Transverse colon (tissue), 4 donors: ENCODE measurements at places on chromosomes 4 and X. TPM values are rescaled to one million over a fixed set of nuclear protein-coding genes. Genes with fewer than 3 reads are reported as not detected.

DNA sequence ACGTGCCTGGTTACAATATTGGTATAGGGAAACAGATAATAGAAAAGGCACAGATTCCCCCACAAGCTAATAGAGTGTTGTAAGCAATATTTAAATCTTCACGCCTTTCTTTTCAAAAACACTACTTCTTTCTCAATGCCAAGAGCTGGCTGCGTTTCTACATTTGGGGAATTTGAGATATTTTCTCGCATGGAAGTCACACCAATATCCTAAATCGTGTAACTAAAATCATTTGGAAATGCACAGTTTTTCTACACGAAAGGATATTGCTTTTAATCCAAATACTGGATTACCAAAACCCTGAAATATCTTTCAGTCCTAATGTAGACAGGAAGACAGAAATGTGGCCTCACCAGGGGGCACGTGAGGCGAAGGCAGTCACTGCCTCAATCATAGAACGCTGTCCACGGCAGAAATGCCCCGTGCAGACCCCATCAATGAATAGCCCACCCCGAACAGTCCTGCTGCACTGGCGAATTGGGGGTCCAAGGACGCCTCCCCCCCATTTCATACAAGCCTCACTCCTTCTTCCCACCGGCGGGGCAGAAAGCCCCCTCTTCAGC is 106.6 kb downstream of the NSUN7 start:
- DNase-seq = no peak

The TCEANC gene
- 4.9 TPM for total RNA-seq

The CT45A5 gene
- not detected for total RNA-seq

The RAB33A gene
- total RNA-seq = 6.2 TPM

DNA sequence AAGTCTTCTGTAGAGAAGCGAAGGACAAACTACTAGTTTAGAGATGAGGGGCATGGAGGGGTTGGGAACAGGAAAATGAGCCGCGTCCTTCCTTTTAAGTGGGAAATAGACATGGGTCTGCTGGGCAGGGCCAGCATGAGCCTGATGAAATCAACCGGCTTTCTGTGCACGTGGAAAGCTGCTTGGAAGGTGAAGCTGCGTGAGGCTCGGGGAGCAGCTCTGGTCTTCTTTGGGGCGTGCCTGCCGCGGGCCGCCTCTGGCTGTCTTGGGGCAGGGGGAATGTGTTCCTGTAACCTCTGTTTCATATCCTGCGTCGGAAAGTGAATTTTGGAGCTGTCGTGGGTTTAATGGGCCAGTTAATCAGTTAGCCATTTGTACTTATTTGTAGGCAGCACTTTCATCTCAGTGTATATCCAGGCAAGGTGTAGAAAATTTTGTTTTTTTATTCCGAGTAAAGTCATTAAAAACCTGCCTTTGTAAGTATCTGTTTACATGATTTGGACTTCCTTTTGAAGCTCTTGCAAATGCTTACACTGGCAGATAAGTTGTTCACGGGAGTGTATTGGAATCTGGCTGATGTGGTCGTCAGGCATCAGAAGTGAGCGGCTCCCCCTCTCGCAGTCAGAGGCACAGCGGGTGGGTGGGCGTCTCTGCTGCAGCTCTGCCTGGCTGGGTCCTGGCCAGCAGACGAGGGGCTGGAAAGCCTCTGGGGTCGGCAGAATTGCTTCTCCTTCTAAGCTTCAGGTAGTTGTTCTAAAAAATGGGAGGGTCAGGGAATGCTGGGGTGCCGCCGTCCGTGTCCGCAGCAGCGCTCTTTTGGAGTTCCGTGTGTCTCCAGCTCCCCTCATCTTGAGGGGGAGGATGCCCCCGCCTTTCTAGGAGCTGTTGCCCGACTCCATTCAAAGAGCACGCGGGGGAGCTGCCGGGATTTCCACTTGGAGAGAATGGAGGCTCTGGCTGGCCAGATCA is 70.5 kb upstream of the HGFAC start:
- DNase-seq = no peak

DNA sequence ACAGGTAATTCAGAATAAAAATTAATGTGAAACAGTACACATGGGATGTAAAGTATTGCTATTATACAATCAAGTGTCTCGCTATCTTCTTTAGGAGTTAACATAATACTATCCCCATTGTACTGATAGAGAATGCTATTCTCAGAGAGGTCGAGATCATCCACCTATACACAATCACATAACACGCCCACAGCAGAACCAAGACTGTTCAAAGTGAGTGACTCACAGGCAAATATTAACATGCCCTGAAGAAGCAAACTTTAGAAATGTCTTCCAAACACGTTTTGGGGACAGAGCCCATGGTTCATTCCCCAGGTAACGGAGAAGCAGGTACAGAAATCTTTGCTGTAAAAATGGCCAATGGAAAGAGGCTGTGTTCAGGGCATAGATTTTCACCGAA is 50.1 kb upstream of the PHKA2 start:
- no peak for DNase-seq

DNA sequence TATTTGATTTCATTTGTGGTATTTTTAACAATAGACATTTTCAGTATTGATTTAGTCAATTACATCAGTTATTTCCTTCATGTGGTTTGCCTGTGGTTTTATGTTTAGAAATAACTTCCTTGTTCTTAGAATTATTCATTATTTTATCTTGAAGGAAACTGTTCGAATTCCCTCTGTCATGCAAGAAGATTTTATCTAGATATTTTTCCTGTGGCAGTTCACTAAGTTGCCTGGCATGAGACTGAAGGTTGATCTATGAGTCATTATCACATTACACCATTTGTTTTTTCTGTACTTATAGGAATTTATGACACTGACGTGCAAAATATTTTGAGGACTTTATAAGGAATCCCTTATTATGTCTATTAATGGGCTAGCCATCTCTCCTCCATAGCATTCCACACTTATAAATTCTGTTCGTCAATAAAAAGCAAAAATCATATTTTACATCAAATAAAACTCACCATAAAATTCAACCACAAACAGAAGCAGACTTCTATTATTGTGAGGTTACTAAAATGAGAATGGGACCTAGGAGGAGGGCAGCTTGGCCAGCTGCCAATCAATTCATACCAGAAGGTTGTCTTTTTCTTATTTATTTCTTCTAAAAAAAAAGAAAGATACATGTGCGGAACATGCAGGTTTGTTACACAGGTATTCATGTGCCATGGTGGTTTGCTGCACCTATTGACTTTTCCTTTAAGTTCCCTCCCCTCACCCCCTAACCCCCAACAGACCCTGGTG is 179.0 kb downstream of the KCNIP4 start:
- DNase-seq = no peak

DNA sequence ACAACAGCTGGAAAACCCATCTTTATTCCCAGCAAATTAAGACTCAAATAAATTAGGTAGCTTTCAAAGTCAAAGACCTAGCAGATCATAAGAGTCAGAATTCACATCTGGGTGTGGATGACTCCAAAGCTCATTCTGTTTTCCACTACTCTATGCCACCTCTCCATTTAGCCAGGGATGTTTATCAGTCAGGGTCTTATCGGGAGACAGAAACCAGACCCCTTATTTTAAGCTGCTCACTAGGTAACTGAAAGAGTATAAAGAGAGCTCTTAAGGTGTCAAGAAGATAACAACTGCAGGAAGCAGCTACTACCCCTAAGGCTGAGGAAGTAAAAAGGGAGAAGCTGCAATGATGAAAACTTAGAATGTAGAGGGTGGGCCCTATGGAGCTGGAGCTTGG is 333.7 kb upstream of the KLF3 start:
- no peak for DNase-seq

- DNase-seq = no peak
Measured at GRCh38 chr4:160265836-160266235, 1163.0 kb downstream of the RAPGEF2 start.

DNA sequence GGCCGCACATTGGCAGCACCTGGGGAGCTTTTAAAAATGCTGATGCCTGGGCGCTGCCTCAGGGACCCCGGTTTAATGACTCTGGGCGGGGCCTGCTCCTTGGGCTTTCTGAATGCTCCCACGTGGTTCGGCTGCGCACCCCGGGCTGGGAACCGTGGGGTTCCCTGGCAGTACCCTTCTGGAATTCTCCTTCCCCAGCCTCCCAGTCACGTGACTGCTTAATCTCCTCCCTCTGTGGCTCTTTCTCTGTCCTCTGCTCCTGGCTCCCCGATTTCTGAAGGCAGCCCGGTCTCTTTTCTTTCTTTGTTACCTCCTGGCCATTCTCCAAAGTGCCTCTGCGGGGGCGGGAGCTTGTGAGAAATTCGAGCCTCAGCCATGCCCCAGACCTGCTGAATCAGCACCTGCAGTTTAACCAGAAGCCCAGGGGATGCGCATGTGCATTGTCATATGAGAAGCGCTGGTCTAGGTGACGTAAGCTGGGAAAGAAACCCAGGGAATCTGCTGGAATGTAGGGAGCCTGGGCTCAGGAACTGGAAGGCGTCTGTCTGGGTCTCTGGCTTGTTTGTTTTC is 16.6 kb downstream of the CLCN4 start:
- DNase-seq = no peak

GRCh38 chr4:60822986-60823385 is 377.1 kb upstream of the ADGRL3 start:
- no peak for DNase-seq

DNA sequence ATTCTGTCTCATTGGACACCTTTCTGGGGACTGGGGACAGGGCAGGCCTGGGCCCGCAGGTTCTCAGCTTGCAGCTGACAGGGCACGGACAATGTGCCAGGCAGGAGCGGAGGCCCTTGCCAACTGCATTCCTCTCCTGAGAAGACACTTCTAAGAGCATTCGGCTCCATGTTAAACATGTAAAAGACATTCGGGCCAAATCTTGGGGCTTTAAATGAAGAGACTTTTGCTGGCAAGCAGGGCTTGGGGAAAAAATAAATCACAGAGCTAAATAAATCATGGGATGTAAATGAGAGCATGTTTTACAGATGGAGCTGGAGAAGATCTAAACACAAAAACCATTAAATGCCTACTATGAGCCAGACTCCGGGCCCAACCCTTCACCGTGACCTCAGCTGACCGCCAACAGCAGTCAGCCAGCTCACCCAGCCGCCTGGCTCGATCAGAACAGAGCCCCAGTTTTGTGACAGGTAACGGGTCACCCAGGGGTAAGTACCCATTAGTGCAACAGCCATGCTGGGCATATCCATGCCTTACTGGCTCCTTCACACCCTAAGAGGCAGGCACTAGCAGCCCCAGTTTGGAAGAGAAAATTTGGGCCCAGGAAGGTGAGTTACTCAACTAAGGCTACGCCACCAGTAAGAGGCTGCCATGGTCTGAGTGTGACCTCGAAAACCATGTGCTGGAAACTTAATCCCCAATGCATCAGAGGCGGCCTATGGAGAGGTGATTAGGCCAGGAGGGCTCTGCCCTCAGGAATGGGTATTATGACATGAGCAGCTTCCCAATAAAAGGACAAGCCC is 14.7 kb downstream of the WDR1 start:
- DNase-seq = no peak

The ABCE1 gene
- total RNA-seq = 23.8 TPM

The PCDH19 gene
- 0.79 TPM for total RNA-seq

DNA sequence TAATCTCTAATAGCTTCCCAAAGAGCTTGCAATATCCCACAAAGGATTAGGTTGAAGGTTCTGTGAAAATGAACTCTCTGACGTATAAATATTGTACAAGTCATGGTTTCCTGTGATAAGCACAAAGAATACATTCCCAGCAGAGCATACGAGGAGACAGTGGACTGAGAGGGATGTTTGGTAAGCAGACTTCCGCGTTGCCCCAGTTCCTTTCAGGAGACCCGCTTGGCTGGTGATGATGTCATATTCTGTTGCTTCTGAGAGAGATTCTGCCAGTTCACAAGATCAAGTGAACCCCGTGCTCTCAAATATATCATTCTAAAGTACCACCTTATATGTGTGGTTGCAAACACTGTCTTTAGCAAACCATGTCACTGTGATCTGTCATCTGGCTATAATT is 323.9 kb upstream of the CASK start:
- DNase-seq = no peak

DNA sequence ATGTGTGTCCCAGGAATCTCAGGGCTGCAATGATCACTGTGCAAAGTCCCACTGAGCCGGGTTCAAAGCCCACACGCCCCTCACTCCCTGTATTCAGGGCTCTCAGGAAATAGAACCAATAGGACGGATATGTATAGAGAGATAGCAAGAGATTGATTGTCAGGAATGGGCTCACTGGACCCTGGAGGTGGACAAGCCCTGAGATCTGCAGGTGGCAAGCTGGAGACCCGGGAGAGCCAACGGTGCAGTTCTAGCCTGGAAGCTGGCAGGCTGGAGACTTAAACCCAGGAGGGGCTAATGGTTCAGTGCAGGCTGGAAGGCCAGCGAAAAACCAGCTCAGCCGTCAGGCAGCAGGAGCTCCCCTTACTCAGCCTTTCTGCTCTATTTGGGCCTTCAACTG is 52.8 kb upstream of the ADRA2C start:
- no peak for DNase-seq

DNA sequence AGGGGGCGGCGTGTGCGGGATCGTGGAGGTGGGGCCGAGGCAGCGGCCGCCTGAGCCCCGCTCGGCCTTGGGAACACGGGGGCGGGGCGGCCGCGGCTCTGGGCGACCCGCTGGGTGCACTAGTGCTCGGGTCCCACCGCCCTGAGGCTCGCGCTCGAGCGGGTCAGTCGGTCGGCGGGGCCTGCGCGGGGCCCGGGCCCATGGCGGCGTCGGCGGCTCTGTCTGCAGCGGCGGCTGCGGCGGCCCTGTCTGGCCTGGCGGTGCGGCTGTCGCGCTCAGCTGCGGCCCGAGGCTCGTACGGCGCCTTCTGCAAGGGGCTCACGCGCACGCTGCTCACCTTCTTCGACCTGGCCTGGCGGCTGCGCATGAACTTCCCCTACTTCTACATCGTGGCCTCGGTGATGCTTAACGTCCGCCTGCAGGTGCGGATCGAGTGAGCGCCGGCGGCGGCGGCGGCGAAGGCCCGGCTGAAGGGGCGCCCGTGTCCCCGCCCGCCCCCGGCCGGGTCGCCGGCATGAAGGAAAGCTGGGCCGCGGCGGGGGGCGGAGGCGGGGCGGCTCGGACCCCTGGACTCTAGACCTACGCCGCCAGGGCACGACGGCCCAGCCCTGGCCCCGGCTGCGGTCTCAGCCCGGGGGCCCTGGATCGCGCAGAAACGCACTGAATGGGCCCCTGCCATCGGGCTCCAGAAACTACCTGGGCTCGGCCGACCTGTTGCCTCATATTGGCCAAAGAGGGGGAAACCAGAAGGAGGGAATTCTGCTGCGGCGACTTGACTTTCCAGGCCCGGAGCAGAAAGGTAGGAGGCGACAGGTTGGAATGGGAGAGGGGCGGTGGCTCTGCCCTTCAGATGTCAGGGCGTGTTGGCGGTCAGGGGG is at the start of gene SMIM10L2A:
Gene SMIM10L2A (plus strand): TSS at position 13 of the 878 bp plus-strand sequence. CDS start 188 bp downstream, at position 201.
- no peak for DNase-seq

- DNase-seq = peak; percentile 63
Measured at GRCh38 chrX:46573892-46574773, 568 bp downstream of the CHST7 start.

GRCh38 chr4:742742-743311 is 37.2 kb downstream of the PCGF3 start:
- DNase-seq = peak; percentile 72

DNA sequence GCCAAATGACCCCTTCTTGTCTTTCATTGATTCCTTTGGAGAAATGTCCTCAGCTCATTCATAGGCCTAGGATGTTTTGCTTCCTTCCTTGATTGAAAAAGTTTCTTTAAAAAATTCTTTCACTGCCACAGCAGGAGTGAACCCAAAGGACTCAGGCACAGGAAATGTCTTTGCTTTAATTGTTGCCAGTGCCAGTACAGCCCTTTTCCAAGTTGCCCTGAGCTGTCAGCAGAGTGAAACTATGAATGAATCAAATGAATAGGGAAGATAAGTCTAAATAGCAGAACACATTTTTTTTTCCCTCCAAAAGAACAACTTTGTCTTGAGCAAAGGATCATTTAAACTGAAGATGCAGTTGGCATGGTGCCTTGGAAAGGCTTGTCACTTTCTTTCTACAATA is 63.8 kb upstream of the SLC4A4 start:
- no peak for DNase-seq
